ENCODE measurements at places on chromosomes 7 and 10.
A peak's percentile ranks its signal among the peaks of the same experiment; 100 is the strongest.

DNA sequence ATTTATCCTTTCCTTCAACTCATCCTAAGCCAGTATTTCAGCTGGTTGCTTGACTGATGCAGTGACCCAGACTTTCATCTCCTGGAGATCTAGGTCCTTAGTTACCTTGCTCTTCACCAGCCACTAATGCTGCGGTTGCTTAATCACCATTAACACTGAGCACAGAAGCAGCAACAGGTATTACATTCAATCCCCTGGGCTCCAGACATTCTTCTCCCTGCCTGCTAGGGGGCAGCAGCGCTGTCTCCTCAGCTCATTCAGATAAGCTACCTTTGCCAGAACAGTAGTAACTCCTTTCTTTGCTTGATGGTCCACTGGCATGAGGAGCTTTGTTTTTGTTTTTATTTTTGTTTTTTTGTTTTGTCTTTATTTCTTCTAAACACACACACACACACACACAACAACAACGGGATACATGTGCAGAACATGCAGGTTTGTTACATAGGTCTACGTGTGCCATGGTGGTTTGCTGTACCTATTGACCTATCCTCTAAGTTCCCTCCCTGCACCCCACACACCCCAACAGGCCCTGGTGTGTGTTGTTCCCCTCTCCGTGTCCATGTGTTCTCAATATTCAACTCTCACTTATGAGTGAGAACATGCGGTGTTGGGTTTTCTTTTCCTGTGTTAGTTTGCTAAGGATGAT, 1043.2 kb upstream of the C7orf33 start:
- peak; percentile 71 for DNase-seq

- DNase-seq = no peak
Observed at GRCh38 chr7:105745681-105746330, 130.6 kb downstream of the ATXN7L1 start.

DNA sequence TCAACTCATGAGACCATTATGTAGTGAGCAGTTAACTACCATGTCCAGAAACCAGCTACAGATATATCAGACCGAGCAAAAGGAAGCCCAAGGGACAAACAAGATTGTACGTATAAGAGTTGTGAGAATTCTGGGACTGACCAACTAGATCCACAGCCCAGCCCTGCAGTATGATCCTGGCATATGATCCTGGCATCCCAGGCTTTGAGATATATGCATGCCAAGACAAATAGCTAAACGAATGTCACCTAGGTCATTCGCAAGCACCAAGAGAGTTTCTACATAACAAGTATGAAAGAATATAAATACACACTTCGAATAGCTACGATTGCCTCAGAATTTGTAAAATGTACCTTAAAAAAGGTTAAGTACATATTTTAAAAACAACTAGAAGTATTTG, 56.4 kb upstream of the PMPCB start:
- no peak for DNase-seq

GRCh38 chr7:92590711-92591310, 621 bp upstream of the FAM133B start:
- no peak for DNase-seq

GRCh38 chr7:38844952-38845563, 63.9 kb downstream of the VPS41 start:
- DNase-seq = no peak

- DNase-seq = no peak
Observed at GRCh38 chr7:100221231-100221718, 1.5 kb downstream of the PVRIG start.

DNA sequence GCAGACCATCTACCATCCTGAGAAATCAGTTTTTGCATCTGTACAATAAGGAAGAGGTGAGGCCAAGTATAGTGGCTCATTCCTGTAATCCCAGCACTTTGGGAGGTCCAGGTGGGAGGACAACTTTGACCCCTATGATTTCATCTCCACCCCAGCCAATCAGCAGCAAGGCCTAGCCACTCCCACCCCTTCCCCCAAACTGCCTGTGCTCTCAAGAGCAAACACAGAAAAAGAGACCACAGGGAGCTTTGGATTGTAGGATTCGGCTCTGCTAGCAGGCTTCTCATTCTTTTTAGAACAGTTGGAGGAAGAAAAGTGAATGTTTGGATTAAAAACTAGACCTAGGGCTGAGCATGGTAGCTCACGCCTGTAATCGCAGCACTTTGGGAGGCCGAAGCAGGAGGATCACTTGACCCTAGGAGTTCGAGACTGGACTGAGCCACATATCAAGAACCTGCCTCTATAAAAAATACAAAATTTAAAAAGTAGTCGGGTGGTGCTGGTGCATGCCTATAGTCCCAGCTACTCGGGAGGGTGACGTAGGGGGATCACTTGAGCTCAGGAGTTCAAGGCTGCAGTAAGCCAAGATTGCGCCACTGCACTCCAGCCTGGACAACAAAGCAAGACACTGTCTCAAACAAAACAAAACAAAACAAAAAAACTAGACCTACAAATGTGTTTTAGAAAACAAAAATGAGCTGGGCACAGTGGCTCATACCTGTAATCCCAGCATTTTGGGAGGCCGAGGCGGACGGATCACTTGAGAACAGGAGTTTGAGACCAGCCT, 25.1 kb upstream of the PROSER2 start:
- no peak for DNase-seq

GRCh38 chr7:2460641-2461040, 15.6 kb downstream of the GRIFIN start:
- no peak for DNase-seq

- peak; percentile 74 for DNase-seq
Observed at GRCh38 chr10:4981722-4982471, 18.7 kb downstream of the AKR1C1 start.

- no peak for DNase-seq
Observed at GRCh38 chr10:125135771-125136035, 24.7 kb downstream of the CTBP2 start.

DNA sequence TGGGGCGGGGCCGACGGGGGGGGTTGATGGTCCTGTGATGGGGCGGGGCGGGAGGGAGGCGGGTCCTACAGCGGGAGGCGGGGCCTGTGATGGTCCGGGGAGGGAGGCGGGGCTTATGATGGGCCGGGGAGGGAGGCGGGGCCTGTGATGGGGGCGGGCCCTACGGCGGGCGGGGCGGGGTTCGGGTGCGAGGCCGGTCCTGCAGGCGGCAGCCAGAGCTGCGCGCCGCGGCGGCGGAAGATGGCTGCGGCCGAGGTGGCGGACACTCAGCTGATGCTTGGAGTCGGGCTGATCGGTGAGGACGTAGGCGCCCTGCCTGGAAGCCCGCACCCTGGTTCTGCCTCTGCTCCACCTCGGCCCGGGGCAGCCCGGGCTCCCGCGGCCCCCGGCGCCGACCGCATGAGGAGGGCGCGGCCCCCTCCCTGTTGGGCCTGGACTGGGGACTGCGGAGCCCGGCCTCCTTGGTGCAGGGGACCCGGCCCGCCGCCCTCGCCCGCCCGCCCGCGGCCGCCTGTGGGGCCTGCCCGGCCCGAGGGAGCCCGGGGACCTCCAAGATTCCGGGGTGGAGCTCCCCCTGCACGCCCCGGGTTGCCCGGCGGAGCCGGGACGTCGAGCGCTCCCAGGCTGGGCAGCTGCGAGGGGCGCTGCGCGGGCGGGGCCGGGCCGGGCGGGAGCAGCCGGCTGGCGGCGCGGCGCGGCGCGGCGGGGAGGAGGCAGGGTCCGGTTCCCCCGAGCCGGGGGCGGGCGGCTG, at the start of gene DENND10:
DENND10 (plus strand) TSS at position 211 of the 751 bp plus-strand sequence; CDS start at position 241, 30 bp downstream.
- DNase-seq = peak; percentile 79

All from kidney tubule cell (primary cell).